Naive B cell (primary cell): ENCODE measurements at places on chromosomes 6 and 20. TPM values are rescaled to one million over a fixed set of nuclear protein-coding genes. Genes with fewer than 3 reads are reported as not detected.

DNA sequence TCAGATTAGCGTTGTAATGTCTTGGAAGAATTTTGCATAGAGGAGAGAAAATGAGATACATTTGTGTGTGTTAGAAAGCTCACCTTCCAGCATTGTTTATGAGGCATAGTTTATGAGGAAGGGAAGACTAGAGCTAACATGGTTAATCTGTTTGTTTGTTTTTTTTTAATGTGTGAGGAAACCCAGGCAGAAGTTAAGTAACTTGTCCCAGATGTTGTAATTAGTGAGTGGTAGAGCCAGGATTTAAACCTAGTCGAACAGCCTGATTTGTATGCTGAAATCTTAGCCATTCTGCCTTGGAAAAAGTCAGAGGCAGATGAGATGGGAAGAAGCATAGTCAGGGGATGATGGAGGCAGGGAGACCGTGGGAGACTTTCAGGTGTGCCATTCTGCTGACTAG is 29.1 kb downstream of the NDUFAF5 start:
- no peak for DNase-seq

DNA sequence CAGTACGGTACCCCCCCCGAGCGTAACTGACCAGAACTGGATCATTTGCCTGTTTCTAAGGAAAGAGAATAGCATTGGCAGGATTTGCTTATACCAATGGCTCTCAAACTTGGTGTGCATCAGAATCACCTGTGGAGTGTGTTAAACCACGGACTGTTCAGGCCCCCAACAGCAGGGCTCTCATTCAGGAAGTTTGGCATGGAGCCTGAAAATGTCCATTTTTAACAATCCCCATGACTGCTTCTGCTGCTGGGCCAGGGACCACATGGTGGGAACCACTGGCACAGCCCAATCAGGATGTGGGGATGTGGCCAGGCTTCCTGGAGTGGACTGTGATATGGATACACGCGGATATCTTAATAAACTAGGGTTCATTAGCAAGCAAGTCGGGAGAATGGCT is 53.9 kb downstream of the GTF2H5 start:
- no peak for DNase-seq

DNA sequence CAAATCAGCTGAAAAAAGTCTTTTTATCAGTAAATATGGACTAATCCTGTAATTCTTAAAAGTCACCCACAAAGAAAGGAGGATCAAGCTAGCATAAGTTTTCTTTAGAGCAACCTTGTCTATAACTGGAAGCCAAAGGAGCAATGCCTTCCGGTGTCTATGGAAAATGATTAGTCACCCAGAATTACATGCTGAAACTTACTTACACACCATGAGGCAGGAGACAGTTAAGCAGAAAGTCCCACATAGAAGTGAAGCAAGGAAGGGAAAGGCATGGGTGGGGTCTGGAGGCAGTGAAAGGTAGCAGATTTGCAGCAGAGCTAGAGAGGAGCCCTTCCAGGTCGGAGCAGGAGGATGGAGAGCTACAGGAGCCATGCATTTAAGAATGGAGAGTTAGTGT is 153.7 kb upstream of the RIPOR2 start:
- DNase-seq: no peak

DNA sequence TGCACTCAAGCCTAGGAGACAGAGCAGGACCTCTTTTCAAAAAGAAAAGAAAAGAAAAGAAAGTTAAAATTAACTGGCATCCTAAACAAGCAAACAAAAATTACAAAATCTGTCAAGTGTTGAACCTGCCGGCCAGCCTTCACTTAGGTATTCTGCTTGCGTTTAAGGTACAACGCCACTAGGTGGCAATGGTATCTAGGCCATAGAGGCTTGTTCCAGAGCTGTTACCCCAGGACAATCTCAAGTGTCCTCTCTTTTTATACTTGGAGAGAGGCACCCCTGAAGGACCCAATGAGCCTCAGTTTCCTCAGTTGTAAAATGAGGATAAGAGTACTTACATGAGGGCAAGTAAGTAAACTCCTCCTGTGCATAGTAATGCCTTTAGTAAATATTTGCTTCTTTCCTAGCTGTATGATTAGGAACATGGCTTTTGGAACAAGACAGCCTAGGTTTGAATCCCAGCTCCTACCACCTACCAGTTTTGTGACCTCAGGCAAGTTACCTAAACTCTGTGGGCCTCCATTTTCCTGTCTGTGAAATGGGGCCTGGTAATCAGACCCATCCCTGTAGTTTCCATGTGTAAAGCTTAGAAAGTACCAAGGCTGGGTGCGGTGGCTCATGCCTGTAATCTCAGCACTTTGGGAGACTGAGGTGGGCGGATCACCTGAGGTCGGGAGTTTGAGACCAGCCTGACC is 5.8 kb upstream of the PACSIN1 start:
- peak; percentile 31 for DNase-seq

- DNase-seq: no peak
Observed at GRCh38 chr6:29927841-29928388, 14.4 kb upstream of the HLA-A start.

DNA sequence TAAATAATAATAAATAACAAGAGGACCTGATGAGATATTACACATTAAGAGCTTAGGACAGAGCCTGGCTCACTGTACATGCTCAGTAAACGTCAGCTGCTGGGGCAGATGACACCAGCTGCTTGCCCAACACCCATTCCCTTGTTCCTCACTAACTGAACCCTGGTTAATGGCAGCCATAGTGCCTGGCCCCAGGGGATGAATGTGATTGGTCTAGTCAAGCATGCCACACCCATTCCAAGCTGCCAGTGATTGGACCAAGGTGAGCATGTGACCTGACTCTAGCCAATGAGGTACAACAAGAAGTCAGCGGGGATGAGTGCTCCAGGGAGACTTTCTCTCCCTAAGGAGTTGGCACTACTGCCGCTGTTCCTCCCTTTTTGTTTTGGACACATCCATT is 85.1 kb upstream of the PTPN1 start:
- no peak for DNase-seq

- no peak for DNase-seq
Observed at GRCh38 chr20:16362642-16363041, 210.6 kb downstream of the KIF16B start.

- DNase-seq: peak; percentile 67
Observed at GRCh38 chr20:37803438-37804307, 99.3 kb upstream of the VSTM2L start.

DNA sequence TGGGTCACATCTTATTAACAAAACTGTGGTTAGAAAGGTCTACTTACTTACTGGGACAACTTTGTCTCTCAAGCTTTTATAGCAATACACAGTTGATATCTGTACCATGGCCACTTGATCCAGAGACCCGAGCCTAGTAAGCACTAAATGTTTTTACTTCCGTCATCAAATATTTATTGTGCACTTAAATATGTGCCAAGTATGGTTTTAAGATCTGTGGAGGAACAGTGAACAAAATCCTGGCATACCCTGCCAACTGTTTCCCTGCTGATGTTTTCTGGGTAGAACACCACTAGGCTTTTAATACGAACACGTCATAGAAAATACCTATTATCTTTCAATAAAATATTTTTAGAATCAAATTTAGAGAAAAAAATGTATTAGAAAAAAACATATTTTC is 574.8 kb downstream of the HACE1 start:
- DNase-seq: no peak

- no peak for DNase-seq
Observed at GRCh38 chr6:164243012-164243610, 828.6 kb downstream of the QKI start.

DNA sequence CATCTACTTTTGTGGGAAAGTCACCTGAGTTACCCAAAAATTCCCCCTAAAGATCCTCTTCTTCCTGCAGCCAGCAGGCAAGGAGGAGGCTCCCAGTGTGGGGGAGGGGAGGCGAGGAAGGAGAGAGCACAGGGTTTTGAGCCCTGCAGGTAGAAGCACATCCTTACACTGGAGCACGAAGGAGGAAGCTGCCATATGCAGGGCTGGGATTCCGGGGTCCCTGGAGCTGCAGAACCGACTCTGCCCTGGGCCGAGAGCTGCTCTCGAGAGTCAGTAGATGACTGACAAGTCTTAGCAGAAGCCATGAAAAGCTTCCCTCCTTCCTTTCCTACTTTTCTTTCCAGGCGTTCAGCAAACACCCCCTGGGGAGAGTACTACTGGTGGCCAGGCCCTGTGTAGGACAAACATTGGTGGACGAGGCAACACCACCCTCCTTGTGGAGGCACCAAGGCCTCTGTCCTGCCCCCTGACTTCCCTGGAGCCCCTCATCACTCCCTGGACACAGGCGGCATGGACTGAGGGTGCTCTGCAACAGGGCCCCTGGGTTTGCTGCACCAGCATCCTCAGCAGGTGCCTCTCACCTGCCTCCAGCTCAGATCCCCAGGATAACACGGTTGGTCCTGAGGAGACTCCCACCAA is 211.7 kb upstream of the CST7 start:
- DNase-seq: no peak

- no peak for DNase-seq
Observed at GRCh38 chr6:109513571-109514071, 30.6 kb upstream of the ZBTB24 start.

CRNKL1 gene
- 8.4 TPM for polyA plus RNA-seq

PPP1R16B gene
- 38.3 TPM for polyA plus RNA-seq

IL17F gene
- not detected for polyA plus RNA-seq
